GM19239 (cell line): ENCODE measurements at places on chromosomes 2 and 18.

- no peak for DNase-seq
Measured at GRCh38 chr2:221420245-221420644, 151.9 kb downstream of the EPHA4 start.

DNA sequence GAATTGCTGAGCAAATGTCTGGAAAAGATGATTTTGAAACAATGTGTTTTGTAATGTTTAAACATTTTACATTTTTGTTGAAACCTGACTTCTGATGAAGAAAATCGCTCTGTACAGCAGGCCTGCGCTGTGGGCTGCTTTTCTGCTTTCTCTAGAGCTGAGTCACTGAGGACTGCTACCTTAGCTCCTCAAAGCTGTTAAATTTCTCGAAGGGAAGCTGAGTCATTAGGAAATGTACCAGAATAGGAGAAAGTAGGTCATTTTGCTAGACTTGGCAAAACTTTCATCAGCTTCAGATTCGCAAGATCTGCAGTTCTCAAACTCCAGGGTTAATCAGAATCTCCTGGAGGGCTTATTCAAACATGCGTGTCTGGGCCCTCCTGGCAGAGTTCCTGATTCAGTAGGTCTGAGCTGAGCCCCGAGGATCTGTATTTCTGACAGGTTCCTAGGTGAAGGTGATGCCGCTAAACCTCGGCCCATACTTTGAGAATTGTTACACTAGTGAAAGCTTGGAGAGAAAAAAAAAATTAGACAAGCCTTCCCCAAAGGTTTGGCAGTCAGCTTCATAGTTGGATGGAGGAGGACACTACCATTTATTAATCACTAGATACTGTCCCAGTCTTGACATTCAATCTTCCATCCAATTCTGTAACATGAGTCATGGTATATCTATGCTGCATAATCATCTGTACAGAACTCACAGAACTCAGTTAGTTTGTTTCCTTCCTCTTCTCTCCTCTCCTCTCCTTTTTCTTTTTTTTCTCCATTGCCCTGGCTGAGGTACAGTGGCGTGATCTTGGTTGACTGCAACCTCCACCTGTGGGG, 297.6 kb downstream of the PARD3B start:
- DNase-seq, result no peak

DNA sequence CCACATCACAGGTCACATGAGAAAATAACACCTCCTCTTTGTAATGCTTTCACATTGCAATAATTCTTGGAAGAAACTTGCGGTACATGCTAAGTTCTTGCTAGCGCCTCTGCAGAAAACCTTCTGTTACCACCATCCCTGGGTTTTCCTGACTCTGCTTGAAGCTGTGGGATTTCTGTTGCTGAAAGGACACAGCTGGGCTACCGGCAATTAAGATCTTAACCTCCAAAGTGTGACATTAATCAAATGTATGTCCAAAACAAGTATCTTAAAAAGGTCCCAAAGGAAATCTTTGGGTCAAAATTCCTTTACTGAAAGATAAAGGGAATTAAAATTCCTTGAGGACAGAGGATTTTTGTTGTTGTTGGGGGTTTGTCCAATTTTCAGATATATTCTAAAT, 7.5 kb downstream of the CCBE1 start:
- no peak for DNase-seq

- DNase-seq, result peak; percentile 56
Measured at GRCh38 chr2:195559431-195559914, 97.6 kb upstream of the SLC39A10 start.

GRCh38 chr2:105734762-105735538, 9.8 kb upstream of the NCK2 start:
- DNase-seq, result no peak

DNA sequence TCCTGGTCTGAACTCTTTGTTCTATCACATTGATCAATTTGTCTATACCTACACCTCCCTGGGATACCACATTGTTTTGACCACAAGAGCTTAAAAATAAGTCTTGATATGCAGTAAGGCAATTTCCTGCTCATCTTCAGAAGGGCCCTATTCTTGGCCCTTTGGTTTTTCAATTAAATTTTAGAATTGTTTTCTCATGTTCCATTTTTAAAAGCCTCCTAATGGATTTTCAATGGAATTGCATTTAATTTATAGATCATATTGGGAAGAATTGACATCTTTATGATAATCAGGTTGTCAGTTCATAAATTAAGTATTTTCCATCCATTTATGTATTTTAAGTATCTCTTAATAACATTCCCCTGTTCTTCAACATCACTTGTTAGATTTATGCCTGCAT, 47.6 kb upstream of the EPAS1 start:
- no peak for DNase-seq

DNA sequence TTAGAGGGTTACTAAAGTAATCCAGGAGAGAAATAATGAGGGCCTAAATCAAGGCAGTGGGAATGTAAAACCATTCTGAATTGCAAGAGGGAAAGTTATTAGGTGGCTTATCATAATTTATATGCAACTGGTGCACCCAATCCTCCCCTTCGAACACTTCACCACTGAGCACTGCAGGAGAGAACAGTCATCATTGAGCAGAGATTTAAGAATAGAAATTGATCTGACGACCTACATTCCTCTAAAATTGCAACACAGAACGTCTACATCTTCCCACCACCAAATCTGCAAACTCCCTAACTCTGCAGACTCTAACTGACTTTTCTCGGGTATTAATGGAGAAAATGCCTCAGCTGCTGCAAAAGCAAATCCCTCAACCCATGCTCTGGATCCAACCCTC, 138.5 kb upstream of the CDH20 start:
- no peak for DNase-seq

DNA sequence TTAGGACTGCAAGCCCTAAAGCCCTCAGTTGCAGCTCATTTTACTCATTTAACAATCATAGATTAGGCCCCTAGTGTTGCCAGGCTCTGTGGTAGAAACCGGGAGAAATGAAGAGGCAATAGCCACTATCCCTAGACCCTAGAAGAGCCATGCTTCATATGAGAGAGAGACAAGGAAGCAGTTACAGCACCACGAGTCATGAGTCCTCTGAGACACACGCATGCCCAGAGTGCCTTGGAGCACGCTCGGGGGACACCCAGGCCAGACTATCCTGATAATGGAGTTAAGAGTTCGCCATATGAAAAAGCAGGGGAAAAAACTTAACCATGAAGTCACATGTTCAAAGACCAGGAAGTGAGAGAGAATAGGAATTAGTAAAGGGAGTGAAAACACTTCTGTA, 321.5 kb upstream of the PKDCC start:
- DNase-seq, result no peak

DNA sequence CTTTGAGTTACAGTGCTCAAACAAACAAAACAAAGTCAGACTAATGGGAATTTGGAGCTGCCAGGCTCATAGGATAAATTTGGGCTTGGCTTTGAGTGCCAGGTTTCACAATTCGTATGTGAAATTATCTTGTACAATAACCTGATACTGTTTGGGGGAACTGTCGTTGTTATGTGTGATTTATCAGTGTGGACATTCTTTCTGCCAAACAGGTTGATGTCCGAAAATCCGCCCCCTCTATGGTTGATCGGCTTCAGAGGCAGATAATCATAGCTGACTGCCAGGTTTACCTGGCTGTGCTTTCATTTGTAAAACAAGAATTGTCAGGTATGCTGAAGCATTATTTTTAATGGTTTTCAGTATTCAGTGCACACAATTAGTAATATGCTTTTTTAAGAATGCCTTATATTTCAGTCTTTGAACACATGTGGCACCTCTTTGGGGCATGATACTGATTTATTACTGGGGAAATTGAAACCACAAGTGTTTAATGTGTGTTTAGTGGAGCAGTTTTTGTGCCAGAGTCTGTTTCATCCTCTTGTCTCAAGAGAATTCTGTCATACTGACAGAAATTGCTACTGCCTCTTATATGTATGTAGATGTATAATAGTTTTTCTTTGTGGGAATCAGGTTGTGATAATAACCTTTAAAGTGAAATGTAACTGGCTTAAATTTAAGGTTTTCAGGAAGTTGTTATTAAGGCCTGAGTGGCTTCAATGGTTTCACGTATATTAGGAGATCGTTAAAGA, 54.6 kb downstream of the TTC39C start:
- DNase-seq, result no peak

DNA sequence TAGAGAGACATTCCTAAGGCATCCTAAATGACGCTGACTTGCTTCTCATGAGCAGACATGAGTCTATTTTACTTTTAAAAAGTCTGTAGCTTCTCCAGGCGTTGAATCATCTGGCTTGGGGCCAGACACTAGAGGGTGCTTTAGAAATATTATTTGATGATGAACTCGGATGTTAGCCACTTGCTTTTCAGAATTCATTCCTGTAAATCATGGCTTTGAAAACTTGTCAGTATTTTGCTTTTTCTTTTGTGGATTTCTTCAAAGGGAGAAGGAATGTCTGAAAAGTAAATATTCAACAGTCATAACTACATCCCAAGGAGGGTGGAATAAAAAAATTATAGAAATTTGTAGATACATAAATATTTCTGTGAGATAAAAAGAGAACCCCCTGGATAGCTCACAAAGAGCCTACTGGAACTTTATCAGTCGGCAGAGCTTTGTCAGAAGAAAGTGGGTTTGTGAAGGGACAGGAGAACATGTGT, 370.8 kb downstream of the OSR1 start:
- DNase-seq, result no peak

DNA sequence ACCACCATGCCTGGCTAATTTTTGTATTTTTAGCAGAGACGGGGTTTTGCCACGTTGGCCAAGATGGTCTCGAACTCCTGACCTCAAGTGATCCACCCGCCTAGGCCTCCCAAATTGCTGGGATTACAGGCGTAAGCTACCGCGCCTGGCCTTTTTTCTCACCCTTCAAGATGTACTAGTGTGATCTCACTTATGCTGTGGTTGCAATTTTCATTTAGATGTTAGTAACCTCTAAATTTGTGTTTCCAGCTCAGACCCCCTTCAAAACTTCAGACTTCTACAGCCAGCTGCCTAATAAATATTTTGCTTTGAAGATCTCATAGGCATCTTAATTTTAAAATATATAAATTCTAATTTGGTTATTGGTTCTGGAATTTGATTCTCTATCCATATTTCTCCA, 8.0 kb downstream of the SLC38A11 start:
- no peak for DNase-seq

DNA sequence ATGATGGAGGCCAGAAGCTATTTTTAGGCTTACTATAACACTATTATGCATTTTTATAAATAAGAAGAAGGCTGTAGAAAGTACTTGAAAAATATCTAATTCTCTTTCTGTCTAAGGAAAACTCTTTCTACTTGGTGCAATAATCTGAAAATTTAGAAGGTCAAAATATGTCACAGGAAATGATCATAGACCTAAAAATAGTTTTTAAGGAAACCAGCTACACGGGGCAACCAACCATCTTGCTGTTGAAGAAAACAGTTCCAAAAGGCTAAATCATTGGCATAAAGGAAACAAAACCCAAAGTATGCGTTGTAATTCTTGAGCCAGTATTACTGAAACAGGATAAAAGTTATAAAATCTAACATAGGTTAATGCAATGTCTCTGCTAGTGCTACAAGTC, 40.2 kb downstream of the SOCS6 start:
- DNase-seq, result no peak

DNA sequence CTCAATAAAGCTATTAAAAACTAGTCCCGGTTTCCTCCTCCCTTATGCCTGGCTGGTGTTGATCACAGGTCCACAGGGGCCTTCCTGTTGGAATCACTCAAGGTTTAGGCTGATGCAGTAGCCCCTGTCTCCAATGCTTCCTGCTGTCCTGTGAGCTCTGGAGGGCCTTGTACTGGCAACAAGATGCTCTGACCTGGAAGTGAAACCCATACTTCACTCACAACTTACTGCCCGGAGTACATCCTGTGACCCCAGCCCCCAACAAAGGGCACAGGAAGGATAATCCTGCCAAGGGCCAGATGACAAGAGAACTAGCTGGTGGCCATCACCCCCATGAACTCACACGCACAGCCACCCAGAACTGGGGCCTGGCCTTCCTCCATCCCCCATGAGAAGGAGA, 50.3 kb downstream of the ZBTB7C start:
- no peak for DNase-seq

DNA sequence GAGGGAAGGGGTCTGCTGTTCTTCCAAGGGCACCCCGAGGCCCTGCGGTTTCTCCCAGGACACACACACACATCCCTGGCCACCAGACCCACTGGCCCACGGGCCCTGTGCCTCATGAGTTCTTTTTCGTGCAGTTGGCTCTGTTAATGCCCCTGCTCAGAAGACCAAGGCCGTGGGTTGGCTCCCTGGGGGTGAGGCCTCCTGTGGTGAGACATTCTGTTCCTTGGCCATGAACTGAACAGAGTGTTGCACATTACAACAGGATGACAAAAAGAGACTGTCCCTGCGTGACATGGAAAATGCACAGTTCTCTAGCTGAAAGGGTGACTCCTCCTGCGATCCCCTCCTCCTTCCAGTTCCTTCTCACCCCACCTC, 30.7 kb downstream of the SH2D6 start:
- no peak for DNase-seq

DNA sequence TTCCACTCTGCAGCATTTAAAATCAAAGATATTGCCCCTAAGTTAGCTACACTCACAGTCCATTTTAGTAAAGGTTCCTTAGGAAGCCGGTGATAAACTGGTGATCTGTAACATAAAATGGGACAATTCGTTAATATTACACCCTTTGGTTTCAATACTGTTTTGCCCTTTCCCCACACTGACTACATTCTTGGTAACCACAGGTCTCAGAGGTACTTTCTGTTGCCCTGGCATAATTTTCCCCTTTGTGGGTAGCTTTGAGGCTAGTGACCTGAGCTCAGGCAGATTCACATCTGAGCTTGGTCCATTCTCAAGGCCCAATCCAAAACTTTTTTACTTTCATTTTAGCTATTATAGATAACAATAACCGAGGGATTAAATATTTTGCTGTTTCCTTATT, 32.9 kb upstream of the CSRNP3 start:
- no peak for DNase-seq

DNA sequence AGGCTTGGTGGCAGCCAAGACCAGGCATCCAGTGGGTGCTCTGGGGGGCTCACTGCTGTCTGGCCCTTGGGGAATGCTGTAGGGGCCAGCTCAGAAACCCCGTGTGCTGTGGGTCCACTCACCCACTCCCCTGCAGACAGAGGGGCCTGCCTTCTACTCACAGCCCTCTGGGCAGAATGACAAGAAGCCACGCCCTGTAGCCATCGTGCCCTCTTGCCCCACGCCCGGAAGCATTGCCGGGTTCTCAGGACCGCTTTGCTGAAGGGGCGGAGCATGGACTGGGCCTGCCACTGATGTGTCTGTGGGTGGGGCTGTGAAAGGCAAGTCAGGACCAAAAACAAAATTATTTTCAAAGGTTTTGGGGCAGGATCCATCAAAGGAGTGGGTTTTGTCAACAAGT, 27.8 kb downstream of the GLI2 start:
- DNase-seq, result no peak

GRCh38 chr2:231356466-231356844, 39.1 kb upstream of the B3GNT7 start:
- DNase-seq, result no peak
